ENCODE measurements at places on chromosomes 11 and 22. TPM values are rescaled to one million over a fixed set of nuclear protein-coding genes. Genes with fewer than 3 reads are reported as not detected.

Gene EWSR1
- total RNA-seq: 151 TPM

Gene KIF18A
- total RNA-seq: 7.1 TPM

Gene MMP1
- total RNA-seq: 73.8 TPM

Gene SCO2
- 1.2 TPM for total RNA-seq

Gene HTR3B
- total RNA-seq: not detected

Gene PACSIN3
- total RNA-seq: 14.7 TPM

Gene DNAJB13
- total RNA-seq: 0.15 TPM

Gene OR51B2
- total RNA-seq: not detected

Gene MB
- not detected for total RNA-seq

Gene MS4A3
- not detected for total RNA-seq

Gene NLRP14
- not detected for total RNA-seq

Gene KIRREL3
- 1.1 TPM for total RNA-seq

Gene NCAPH2
- total RNA-seq: 24.6 TPM
